ENCODE measurements at places on chromosomes 6 and 20. TPM values are rescaled to one million over a fixed set of nuclear protein-coding genes. Genes with fewer than 3 reads are reported as not detected.

The TMEM200A gene
- 11.2 TPM for total RNA-seq

The OPN5 gene
- total RNA-seq = not detected

The SGK2 gene
- 2.5 TPM for total RNA-seq

The HFE gene
- total RNA-seq = 6.2 TPM

The ASIP gene
- total RNA-seq = not detected

The COL10A1 gene
- not detected for total RNA-seq

The BEND6 gene
- 9.2 TPM for total RNA-seq

GRCh38 chr6:131156411-131156810, 21.1 kb downstream of the AKAP7 start:
- H3K4me3 ChIP-seq = no peak overlapping the region
- H3K36me3 ChIP-seq = no peaks in the 10 kb centered on the region
- H3K4me1 ChIP-seq = peaks cover 13% of the 10 kb centered on the region
- no peak for DNase-seq
- no peak overlapping the region for H3K27ac ChIP-seq

DNA sequence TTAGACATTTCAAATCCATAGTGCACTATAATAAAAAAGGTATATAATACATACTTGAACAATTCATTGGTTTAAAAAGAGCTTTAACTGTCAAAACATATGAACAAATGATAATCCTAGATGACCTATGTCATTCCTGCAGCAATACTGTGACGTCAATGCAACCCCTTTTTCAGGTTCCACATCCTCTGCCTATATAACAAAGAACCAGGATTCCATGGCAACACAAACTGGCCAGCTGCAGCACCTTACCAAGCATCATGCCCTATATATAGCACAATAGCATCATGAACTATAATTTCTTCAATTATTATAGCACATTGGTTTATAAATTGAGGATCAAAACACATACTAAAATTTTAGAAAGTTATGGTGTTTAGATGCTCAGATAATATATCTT, 578 bp upstream of the PTCHD4 start:
- no peak overlapping the region for H3K4me3 ChIP-seq
- no peaks in the 10 kb centered on the region for H3K27me3 ChIP-seq
- peaks cover 3% of the 10 kb centered on the region for H3K36me3 ChIP-seq
- H3K27ac ChIP-seq = no peak overlapping the region
- DNase-seq = no peak

- H3K4me1 ChIP-seq = peaks cover 4% of the 10 kb centered on the region
- no peaks in the 10 kb centered on the region for H3K27me3 ChIP-seq
- H3K27ac ChIP-seq = no peak overlapping the region
- peak; percentile 32 for DNase-seq
Measured at GRCh38 chr6:154370545-154370944, 13.9 kb upstream of the IPCEF1 start.

DNA sequence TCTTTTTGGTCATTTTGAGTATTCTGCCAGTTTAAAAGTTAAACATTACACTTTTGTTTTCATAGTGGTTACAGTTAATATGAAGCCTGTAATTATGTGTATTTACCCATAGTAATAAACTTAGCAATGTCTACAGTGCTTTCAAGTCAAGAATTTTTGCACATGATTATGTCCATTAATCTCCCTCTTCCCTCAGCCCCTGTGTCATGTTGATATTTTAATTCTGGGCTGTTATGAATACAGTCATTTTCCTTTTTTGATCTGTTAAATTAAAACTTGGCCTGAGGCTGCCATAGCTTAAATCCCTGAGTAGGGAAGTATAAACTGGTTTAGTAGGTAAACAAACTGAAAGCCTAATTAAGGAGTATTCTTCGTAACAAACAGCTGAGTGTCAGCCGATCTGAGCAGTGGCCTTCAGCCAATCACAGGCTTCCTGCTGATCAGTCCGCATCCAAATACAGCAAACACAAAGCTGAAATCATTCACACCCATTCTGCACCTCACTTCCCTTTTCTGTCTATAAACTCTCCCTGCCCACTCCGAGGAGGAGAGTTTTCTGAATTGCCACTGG, 9.5 kb upstream of the SFT2D1 start:
- H3K36me3 ChIP-seq = no peaks in the 10 kb centered on the region
- H3K4me3 ChIP-seq = no peak overlapping the region
- DNase-seq = no peak
- H3K27ac ChIP-seq = no peak overlapping the region
- H3K4me1 ChIP-seq = no peaks in the 10 kb centered on the region
- peaks cover 71% of the 10 kb centered on the region for H3K27me3 ChIP-seq

- H3K27me3 ChIP-seq = peaks cover 63% of the 10 kb centered on the region
- no peak overlapping the region for H3K4me3 ChIP-seq
- DNase-seq = no peak
- peaks cover 2% of the 10 kb centered on the region for H3K4me1 ChIP-seq
Measured at GRCh38 chr20:44800391-44801046, 9.8 kb downstream of the RIMS4 start.

GRCh38 chr6:99276747-99277146, 72.7 kb downstream of the FAXC start:
- DNase-seq = no peak
- H3K27ac ChIP-seq = no peak overlapping the region
- H3K27me3 ChIP-seq = peaks cover 8% of the 10 kb centered on the region

- no peaks in the 10 kb centered on the region for H3K36me3 ChIP-seq
- H3K4me1 ChIP-seq = no peaks in the 10 kb centered on the region
- peaks cover 5% of the 10 kb centered on the region for H3K27me3 ChIP-seq
Measured at GRCh38 chr6:130159956-130160355, 62.8 kb downstream of the SAMD3 start.

DNA sequence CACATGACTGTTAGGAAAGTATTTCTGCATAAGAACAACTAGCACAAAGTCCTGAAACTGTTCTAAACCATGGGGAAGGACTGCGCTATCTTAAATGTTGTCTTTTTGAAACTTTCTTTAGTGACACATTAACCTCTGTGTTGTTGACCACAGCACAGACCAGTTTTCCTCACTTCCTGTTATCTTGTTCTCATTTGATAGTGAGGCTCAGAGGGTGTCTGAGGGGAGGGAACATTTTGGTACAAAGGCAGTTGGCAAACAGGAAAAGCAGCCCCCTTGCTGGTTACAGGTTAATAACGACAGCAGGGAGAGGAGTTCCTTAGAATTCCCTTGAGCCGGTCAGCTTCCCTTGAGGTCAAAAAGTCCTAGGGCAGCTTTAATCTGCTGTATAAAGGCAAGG, 143.5 kb upstream of the BMP2 start:
- no peak overlapping the region for H3K27ac ChIP-seq
- H3K36me3 ChIP-seq = no peaks in the 10 kb centered on the region
- H3K4me3 ChIP-seq = no peak overlapping the region
- peaks cover 15% of the 10 kb centered on the region for H3K27me3 ChIP-seq
- no peak for DNase-seq

GRCh38 chr6:170137911-170138910, 152.7 kb downstream of the DLL1 start:
- H3K4me3 ChIP-seq = no peak overlapping the region
- H3K4me1 ChIP-seq = no peaks in the 10 kb centered on the region
- DNase-seq = peak; percentile 78
- H3K27me3 ChIP-seq = no peaks in the 10 kb centered on the region
- no peaks in the 10 kb centered on the region for H3K36me3 ChIP-seq

- no peaks in the 10 kb centered on the region for H3K27me3 ChIP-seq
- H3K4me3 ChIP-seq = no peak overlapping the region
- H3K36me3 ChIP-seq = peaks cover 3% of the 10 kb centered on the region
- H3K27ac ChIP-seq = no peak overlapping the region
- peaks cover 37% of the 10 kb centered on the region for H3K4me1 ChIP-seq
Measured at GRCh38 chr6:140343128-140343527, 968.7 kb upstream of the CITED2 start.

DNA sequence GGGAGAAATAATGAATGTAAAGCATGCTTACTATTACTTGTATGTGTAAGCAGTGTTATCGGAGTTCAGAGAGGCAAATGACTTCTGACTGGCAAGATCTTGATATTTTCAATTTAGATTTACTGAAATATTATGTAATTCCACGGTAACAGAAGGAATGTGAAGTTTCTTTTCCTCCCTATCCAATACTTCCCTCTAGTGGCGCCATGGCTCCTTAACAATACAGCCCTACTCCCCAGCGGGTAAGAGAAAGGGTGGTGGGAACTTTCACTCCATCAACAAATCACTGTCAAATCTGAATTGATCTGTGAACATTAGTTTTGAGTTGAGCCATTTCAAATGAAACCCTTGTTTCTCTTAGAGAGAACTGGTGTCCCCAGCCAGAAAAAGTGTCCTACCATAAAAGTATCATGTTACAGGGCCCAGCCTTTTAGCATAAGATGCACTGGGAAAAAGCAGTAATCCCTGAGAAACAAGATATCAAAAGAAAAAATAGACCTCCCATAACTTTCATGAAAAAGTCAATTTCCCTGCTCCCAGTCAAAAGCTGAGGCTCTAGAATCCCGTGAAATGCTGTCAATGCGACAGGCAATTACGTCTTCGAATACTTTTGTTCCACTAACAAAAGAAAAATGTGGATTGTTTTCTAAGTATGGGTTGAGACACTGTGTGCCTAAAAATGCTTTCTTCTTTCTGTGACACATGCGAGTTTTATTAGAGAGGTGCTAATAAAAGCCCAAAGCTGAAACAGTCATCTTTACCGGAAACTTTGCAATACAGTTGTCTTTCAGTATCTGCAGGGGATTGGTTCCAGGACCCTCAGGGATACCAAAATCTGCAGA, 12.9 kb downstream of the COX7A2 start:
- no peaks in the 10 kb centered on the region for H3K27me3 ChIP-seq
- DNase-seq = no peak
- H3K27ac ChIP-seq = no peak overlapping the region
- H3K4me1 ChIP-seq = peaks cover 6% of the 10 kb centered on the region
- no peak overlapping the region for H3K4me3 ChIP-seq

Data from osteocyte (in vitro differentiated cells).